Naive thymus-derived CD8-positive, alpha-beta T cell (primary cell): ENCODE measurements at places on chromosomes 2 and 18. TPM values are rescaled to one million over a fixed set of nuclear protein-coding genes. Genes with fewer than 3 reads are reported as not detected.

LIPG gene
- not detected for polyA plus RNA-seq

LCT gene
- not detected for polyA plus RNA-seq

MYOM1 gene
- polyA plus RNA-seq = 1.5 TPM

PIEZO2 gene
- polyA plus RNA-seq = not detected

DNA sequence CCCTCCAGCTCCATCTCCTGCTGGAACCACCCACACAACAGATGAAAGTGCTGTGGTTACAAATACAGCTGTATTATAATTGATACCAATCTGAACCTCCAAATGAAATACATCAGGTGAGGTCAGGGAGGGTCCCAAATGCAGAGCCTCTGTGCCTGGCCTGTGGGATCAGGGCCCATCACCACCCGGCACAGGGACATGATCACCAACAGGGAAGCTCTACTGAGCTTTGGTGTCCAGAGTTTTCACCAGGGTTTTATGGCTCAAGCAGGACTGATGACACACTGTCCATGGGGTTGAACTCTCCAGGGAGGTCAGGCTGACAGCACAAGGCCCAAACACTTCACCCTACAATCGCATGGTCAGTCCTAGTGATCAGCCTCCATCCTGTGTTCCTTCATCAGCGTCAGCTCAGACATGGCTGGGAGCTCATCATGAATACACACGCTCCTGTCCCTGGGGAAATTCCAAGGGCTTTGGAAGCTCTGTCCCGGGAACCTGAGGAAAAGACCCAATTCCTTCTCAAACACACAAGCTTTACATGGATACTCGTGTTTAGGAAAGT lies 3.9 kb upstream of the PXDN start:
- H3K4me3 ChIP-seq = no peak overlapping the region
- peaks cover 21% of the 10 kb centered on the region for H3K27me3 ChIP-seq
- DNase-seq = no peak
- peaks cover 3% of the 10 kb centered on the region for H3K4me1 ChIP-seq
- H3K36me3 ChIP-seq = no peaks in the 10 kb centered on the region

- H3K27me3 ChIP-seq = peaks cover 8% of the 10 kb centered on the region
- H3K27ac ChIP-seq = no peak overlapping the region
Measured at GRCh38 chr2:43707255-43708015, 31.2 kb upstream of the C1GALT1C1L start.

DNA sequence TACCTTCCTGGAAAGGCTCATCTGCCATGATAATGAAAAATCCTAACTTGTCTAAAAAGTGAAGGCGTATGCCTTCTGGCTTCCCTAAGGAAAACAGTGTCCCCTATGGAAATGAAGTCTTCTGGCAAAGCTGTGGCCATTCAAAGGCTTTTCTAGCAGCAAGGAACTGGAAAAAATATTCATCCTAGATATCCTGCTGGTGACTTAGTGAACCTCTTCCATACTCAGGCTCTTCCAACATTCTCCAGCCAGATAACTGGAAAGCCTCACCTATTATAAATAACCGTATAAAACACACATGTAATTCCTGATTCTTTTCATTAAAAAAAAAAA lies 84.7 kb downstream of the RBMS1 start:
- DNase-seq = no peak
- H3K27me3 ChIP-seq = no peaks in the 10 kb centered on the region
- peak overlapping the region; percentile 95 for H3K4me3 ChIP-seq
- H3K4me1 ChIP-seq = peaks cover 70% of the 10 kb centered on the region
- peak overlapping the region; percentile 99 for H3K27ac ChIP-seq
